ENCODE measurements at places on chromosomes 16 and 17.

DNA sequence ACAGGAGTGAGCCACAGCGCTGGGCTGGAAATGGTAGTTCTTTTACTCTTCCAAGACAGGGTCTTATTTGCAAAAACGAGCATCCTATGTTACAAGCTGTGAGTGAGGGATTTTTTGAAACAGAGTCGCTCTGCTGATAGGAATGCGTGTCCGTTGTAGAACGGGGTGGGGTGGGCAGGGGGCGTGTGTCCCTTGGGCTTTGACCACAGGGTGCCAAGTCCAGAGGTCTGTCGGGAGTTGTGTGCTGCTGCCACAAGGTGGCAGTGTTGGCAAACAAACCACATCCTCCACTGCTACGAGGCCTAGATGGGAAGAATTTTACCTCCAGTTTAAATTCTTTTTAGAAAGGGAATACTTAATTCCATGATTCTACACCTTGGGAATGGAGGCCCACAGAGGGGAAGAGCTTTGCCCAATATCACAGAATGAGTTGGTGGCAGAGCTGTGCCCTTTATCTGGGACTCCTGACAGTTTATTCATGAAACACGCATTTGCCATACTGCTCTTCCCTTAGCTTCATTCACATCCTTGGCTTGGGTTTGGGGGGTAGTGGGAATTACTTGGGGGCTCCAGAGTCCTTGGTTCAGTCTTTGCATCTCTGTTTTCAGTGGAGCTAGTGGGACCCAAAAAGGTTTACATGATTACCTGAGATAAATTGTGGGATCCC is 30.6 kb upstream of the ETV4 start:
- peak; percentile 30 for DNase-seq

DNA sequence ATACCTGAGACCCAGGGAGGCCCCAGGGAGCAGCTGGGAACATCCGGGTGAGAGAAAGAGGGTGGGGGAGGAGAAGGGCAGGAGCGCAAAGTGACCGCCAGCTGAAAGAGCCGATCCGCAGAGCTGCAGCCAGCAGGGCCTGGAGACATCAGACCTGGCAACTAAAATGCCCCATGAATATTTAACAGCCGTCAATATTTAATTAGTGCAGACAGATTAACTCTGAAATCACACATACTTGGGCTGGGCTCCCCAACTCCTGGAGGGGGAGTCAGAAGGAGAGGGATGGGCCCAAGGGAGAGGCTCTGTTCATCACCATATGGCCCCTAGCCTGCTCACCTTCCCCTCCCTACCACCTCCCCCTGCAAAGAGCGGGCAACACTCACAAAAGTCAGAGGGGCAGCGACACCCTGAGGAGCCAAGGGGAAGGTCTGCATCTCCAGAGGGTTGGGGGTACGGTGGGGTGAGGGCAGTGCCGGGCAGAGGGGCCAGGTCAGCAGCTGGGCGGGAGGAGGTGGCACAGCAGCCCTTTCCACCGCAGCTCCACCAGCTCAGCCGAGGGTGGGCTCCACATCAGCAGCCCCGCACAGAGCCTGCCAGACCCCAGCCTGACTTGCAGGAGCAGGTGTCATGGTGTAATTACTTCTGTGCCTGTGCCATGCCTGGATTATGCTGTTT is 61.9 kb upstream of the CCL1 start:
- DNase-seq = no peak

DNA sequence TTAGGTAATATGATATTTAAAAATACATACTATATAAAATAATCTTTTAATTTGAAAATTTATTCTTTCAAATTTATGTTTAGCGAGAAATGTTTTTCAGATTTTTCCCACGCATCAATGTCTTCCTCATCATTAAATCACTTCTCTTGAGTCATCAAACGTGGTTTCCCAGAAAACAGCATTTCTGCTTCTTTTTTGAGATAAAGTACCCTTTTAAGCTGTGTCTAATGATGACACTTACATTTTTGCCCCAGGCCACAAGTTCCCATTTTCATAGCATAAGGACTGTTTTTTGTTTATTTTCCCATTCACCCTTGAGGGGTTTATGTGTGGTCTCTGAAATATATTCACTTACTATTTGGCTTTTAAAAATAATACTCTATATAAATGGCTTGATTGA is 139.0 kb upstream of the HS3ST3A1 start:
- no peak for DNase-seq

- no peak for DNase-seq
Observed at GRCh38 chr16:79981814-79982213, 381.3 kb upstream of the MAF start.

GRCh38 chr16:27326738-27327585 is 13.2 kb downstream of the IL4R start:
- no peak for DNase-seq

GRCh38 chr17:38879878-38880665 is 10.2 kb downstream of the LASP1 start:
- DNase-seq = no peak

All from activated CD8-positive, alpha-beta memory T cell treated with anti-CD3 and anti-CD28 coated beads for 48 hours (primary cell).